AG09319 (cell line): ENCODE measurements at places on chromosomes 1 and 21.

GRCh38 chr1:69836971-69837636 lies 269.4 kb downstream of the LRRC7 start:
- DNase-seq = no peak

- DNase-seq = no peak
Measured at GRCh38 chr1:16946646-16947045, 24.9 kb downstream of the CROCC start.

GRCh38 chr21:33026878-33027400 lies 1.2 kb downstream of the OLIG2 start:
- no peak for DNase-seq

- no peak for DNase-seq
Measured at GRCh38 chr1:228112167-228112566, 3.1 kb upstream of the MRPL55 start.

- DNase-seq = no peak
Measured at GRCh38 chr1:163999131-163999530, 559.9 kb upstream of the PBX1 start.

GRCh38 chr1:89451011-89451410 lies 73.6 kb upstream of the LRRC8B start:
- no peak for DNase-seq

DNA sequence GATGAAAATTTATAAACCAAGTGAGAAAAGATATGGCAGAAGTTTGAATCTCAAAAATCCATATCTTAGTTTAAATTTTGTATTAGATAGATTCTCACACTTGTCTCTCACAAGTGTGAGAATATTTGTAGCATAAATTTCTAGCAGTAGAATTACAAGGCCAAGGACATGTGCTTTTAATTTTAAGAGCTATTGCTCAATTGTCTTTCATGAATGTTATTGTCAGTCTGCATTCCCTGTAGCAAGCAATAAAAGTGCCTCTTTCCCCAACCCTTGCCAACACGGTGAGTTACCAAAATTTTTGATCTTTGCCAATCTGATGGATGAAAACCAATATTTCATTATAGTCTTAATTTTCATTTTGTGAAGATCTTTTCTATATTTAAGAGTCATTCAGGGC lies 64.0 kb downstream of the CTH start:
- DNase-seq = no peak
